ENCODE measurements at places on chromosomes 16 and 17. TPM values are rescaled to one million over a fixed set of nuclear protein-coding genes. Genes with fewer than 3 reads are reported as not detected.

GRCh38 chr17:48241131-48241591 is 133.6 kb downstream of the SNX11 start:
- peak overlapping the region; percentile 47 for H3K27ac ChIP-seq
- H3K36me3 ChIP-seq, result no peaks in the 10 kb centered on the region
- no peak overlapping the region for H3K4me3 ChIP-seq
- H3K27me3 ChIP-seq, result no peaks in the 10 kb centered on the region
- H3K4me1 ChIP-seq, result peaks cover 60% of the 10 kb centered on the region

The PTGES3L gene
- 0.29 TPM for total RNA-seq

GRCh38 chr17:55264645-55265298 is at the start of gene HLF:
Gene HLF (plus strand): TSS chr17:55264960. CDS start chr17:55265485, 525 bp downstream.
- H3K4me1 ChIP-seq, result no peaks in the 10 kb centered on the region
- H3K27ac ChIP-seq, result no peak within 1 kb of the TSS
- H3K36me3 ChIP-seq, result no peaks in the 10 kb centered on the region
- DNase-seq, result peak; percentile 95

The GPR179 gene
- not detected for total RNA-seq

DNA sequence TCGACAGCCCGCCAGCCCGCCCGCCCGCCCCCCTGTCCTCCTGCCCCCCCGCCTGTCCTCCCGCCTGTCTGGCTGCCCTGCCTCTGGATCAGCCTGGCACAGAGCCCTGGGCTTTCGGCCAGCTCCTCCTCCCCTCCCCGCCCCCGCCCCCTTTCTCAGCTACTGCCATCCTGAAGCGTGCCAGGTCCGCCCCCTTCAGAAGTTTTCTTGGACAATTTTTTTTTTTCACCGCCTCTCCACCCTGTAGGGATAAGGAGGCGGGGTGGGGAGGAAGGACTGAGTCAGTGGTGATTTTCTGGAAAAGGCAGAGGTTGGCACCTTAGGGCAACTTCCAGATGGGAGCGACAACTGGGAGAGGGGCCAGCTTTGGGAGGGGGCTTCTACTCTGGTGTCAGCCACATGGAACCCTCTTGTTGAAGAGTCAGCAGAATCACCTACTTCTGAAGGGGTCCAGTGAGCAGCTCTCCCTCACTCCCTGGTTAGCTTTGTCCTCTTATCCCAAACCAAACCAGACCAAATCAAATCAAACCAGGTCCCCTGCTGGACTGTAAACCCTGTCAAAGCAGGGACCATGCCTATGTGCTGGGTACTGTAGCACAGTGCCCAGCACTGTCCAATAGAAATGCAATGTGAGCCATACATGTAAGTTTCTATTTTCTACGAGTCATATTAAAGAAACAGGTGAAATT is 19.7 kb downstream of the IGF2BP1 start:
- no peak overlapping the region for H3K27ac ChIP-seq
- H3K4me1 ChIP-seq, result peaks cover 33% of the 10 kb centered on the region
- H3K4me3 ChIP-seq, result no peak overlapping the region
- DNase-seq, result peak; percentile 96
- H3K27me3 ChIP-seq, result peaks cover 37% of the 10 kb centered on the region

The FSCN2 gene
- 5.1 TPM for total RNA-seq

GRCh38 chr17:72346306-72346705 is 225.5 kb downstream of the SOX9 start:
- no peak overlapping the region for H3K4me3 ChIP-seq
- no peaks in the 10 kb centered on the region for H3K27me3 ChIP-seq
- H3K4me1 ChIP-seq, result peaks cover 12% of the 10 kb centered on the region
- DNase-seq, result no peak
- H3K27ac ChIP-seq, result no peak overlapping the region

DNA sequence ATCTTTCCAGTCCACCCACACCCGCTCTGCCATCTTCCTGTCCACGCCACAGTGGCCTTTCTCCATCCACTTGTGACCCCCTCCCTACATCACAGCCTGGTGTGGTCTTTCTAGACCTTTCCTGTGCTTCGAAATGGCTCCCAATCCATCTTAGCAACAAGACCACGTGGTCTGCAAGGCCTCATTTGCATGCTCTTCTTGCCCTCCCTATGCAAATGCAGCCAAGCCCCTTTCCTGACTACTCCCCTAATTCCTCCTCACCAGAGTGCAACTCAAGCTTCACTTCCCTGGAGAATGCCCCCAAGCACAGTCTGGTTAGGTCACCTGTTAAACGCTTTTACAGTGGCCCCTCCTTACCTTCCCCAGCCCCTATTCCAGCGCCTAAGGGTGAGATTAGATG is 6.1 kb downstream of the PPP1R9B start:
- H3K27ac ChIP-seq, result no peak overlapping the region
- peaks cover 25% of the 10 kb centered on the region for H3K4me1 ChIP-seq
- H3K27me3 ChIP-seq, result no peaks in the 10 kb centered on the region
- no peak overlapping the region for H3K4me3 ChIP-seq
- DNase-seq, result no peak

The IL17C gene
- 0.29 TPM for total RNA-seq

DNA sequence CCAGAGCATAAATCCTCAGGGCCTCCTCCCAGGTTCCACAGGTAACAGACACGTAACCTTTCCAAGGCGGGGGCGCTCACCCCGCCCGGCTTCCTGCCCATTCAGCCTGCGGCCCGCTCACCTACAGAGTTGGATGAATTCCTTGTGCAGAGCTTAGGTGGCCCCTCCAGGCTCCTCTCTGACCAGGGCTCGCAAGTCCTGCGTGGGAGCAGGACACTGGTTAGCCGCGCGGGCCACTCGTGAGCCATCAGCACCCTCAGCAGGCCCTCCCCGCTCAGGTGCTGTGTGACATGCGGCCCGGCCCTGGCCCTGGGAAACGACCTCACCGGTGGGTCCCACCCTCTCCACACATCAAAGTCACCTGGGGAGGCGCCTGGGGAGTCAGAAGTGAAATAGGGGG is 528 bp downstream of the TERB1 start:
- DNase-seq, result no peak
- H3K4me3 ChIP-seq, result no peak overlapping the region
- no peak overlapping the region for H3K27ac ChIP-seq
- no peaks in the 10 kb centered on the region for H3K27me3 ChIP-seq

The CD300H gene
- not detected for total RNA-seq

The ZNF469 gene
- 5.3 TPM for total RNA-seq

DNA sequence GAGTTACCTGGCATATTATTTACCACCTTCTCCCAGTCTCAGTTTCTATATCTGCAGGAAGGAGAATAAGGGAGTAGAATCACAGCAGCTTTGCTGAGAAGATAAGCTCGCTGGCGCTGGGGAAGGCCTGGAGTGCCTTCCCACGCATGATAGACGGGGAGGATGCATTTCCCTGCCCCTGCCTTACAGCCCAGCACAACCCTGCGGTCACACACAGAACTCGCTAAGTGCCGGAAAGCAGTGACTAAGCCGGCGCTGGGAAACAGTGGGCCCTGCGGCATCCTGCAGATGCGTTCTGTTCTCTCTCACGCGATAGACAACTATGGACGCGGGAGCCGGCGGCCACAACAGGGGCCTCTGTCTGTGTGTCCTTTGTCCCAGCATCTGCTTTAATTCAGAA is 4.8 kb downstream of the CA5A start:
- DNase-seq, result no peak
- no peaks in the 10 kb centered on the region for H3K4me1 ChIP-seq
- no peak overlapping the region for H3K27ac ChIP-seq
- no peak overlapping the region for H3K4me3 ChIP-seq
- peaks cover 4% of the 10 kb centered on the region for H3K27me3 ChIP-seq

The KCNJ12 gene
- under 0.01 TPM for total RNA-seq

DNA sequence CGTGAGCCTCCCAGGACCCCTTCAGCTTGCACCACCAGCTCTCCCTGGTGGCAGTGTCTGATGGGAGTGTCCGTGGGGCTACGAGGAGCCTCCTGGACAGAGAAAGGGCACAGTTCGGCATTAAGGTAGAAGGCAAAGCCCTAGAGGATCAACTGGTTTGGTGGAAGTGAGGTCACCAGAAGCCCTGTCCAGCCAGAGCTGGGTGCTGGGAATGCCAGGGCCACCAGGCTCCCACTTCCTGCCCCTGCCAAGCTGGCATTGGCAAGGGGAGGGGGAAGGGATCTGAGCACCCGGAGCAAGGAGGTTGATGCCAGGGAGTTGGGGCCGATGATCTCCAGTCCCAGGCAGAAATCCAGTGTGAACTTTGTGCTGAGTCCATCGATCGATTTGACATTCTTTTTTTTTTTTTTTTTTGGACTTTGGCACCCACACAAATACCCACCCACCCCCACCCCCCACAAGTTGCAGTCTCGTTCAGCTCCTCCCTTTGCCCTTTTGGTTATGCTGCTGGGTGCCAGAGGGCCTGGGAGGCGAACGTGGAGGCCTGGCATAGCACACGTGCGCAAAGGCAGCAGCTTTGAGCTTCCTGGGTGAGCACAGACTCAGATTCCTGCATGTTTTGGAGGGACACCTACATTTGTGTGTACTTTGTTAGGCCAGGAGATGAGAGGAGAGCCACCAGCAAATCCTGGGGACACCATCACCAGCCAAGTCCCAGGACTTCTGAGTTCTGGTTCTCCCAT is 2.1 kb downstream of the NHERF1 start:
- no peaks in the 10 kb centered on the region for H3K36me3 ChIP-seq
- DNase-seq, result no peak
- peaks cover 13% of the 10 kb centered on the region for H3K4me1 ChIP-seq
- no peaks in the 10 kb centered on the region for H3K27me3 ChIP-seq

DNA sequence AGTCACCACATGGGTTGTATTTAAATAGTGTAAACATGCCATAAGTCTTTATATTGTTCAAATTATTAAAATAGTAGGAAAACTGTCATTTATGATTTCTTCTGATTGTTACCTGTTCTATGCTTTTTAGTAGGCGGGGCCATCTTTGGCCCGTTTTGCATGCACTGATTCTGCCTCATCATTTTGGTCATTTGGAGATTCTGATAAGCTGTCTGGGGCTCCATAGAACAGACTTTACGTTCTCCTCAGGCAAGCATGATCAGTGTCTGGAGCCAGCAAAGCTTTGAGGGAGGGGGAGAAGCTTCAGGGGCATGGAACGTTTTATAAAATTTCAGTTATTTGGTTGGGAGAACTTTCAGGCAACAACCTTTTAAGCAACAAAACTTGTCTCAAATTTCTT is 8.8 kb downstream of the NDEL1 start:
- H3K36me3 ChIP-seq, result peaks cover 72% of the 10 kb centered on the region
- DNase-seq, result no peak
- peaks cover 6% of the 10 kb centered on the region for H3K4me1 ChIP-seq
- H3K27ac ChIP-seq, result no peak overlapping the region
- no peak overlapping the region for H3K4me3 ChIP-seq

- DNase-seq, result no peak
- no peak overlapping the region for H3K27ac ChIP-seq
- H3K4me3 ChIP-seq, result no peak overlapping the region
- H3K36me3 ChIP-seq, result no peaks in the 10 kb centered on the region
Observed at GRCh38 chr16:60686824-60687223, 1349.4 kb downstream of the CDH8 start.

- peak; percentile 50 for DNase-seq
- H3K36me3 ChIP-seq, result no peaks in the 10 kb centered on the region
- H3K4me3 ChIP-seq, result no peak overlapping the region
- H3K4me1 ChIP-seq, result peaks cover 19% of the 10 kb centered on the region
- H3K27ac ChIP-seq, result no peak overlapping the region
Observed at GRCh38 chr16:11203111-11203623, 52.8 kb downstream of the SOCS1 start.

The HEATR3 gene
- 19.5 TPM for total RNA-seq

- H3K27me3 ChIP-seq, result no peaks in the 10 kb centered on the region
- no peak overlapping the region for H3K27ac ChIP-seq
- H3K4me1 ChIP-seq, result peaks cover 12% of the 10 kb centered on the region
- no peak overlapping the region for H3K4me3 ChIP-seq
- no peaks in the 10 kb centered on the region for H3K36me3 ChIP-seq
Observed at GRCh38 chr17:29378500-29378899, 11.7 kb upstream of the TAOK1 start.

The TRAF4 gene
- 36.8 TPM for total RNA-seq

DNA sequence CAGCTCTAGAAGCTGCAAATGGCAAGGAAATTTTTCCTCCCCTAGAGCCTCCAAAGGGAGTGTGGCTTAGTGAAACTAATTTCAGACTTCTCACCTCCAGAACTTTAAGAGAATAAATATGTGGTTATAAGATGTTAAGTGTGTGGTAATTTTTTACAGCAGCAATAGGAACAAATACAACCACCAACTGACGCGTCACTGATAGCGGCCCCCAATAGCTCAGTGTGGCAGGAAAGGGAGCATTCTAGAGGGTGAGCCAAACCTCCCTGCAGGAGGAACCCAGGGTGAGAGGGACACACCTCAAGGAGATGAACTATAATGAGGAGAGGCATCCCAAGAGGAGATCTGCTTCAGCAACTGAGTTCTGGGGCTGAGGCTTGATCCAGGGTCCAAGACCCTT is 4.0 kb downstream of the CCL4 start:
- no peaks in the 10 kb centered on the region for H3K36me3 ChIP-seq
- H3K27ac ChIP-seq, result no peak overlapping the region

DNA sequence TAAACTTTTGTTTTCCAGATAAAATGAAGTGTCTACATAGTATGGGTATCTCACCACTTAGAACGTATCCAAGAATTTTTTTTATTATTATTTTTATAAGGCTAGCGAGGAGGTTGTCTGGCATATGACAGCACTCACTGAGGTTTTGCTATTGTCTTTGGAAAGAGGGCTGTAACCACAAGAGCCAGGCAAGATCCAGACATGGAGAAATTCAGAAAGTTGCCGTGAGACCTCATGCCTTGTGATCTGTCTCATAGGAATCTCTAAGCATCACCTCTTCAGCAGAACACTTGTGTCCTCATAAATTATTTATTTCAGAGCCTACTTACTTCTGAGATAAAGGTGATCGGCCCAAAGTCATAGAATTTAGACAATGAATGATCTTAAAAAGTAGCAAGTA is 410.8 kb downstream of the CDH11 start:
- no peaks in the 10 kb centered on the region for H3K36me3 ChIP-seq
- peak; percentile 57 for DNase-seq
- H3K27ac ChIP-seq, result peak overlapping the region; percentile 80
- H3K4me3 ChIP-seq, result no peak overlapping the region
- H3K4me1 ChIP-seq, result peaks cover 12% of the 10 kb centered on the region

The SKAP1 gene
- not detected for total RNA-seq

GRCh38 chr16:80802138-80802537 is 2.3 kb downstream of the CDYL2 start:
- no peak overlapping the region for H3K27ac ChIP-seq
- H3K4me1 ChIP-seq, result peaks cover 5% of the 10 kb centered on the region
- no peak for DNase-seq
- no peak overlapping the region for H3K4me3 ChIP-seq
- H3K36me3 ChIP-seq, result no peaks in the 10 kb centered on the region
- H3K27me3 ChIP-seq, result no peaks in the 10 kb centered on the region

DNA sequence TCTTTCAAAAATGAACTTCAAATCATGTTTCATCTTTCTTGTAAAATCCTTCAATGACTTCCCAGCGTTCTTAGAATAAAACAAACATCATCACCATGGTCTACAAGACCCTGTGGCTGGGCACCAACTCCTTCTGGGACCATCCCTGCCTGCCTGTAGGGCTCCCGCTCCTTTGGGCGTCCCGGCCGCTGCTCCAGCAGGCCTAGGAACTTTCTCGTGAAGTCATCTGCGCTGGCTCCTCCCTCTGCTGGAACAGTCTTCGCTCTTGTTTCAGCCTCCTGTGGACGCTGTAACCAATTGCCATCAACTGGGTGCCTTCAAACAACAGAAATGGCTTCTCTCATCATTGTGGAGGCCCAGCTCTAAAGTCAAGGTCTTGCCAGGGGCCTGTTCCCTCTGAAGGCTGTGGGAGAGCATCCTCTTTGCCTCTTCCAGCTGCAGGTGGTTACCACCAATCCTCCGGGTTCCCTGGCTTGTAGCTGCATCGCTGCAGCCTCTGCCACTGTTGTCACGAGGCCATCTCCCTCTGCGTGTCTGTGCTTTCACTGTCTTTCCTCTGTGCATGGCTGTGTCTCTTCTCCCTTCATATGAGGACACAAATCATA is 185.5 kb upstream of the SDK2 start:
- no peaks in the 10 kb centered on the region for H3K36me3 ChIP-seq
- H3K4me1 ChIP-seq, result no peaks in the 10 kb centered on the region
- no peak overlapping the region for H3K27ac ChIP-seq
- no peak for DNase-seq
- no peaks in the 10 kb centered on the region for H3K27me3 ChIP-seq

Measured in osteoblast (primary cell).